ENCODE measurements at places on chromosomes 13 and 19. TPM values are rescaled to one million over a fixed set of nuclear protein-coding genes. Genes with fewer than 3 reads are reported as not detected.

DNA sequence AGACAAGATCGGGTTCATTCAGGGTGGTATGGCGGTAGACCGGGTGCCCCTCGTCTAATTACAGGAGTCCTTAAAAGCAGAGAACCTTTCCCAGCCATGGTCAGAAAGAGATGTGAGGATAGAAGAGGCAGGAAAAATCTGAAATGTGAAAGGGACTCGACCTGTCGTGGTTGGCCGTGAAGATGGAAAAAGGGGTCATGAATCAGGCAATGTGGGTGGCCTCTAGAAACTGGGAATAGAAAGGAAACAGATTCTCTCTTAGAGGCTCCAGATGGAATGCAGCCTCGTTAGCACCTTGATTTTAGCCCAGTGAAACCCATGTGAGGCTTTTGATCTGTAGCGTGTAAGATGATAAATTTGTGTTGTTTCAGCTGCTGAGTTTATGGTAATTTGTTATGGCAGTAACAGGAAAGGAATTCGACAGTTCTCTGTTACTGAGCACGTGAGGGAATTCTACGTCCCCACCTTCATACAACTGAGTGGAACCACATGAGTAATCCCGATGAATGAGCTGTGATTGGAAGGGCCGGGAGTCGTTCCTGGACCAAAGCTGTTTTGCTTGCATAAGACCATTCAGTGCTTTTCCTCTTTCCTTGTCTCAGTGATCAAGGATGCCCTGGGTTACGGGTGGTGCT, 11.0 kb upstream of the CA11 start:
- no peaks in the 10 kb centered on the region for H3K27me3 ChIP-seq
- peaks cover 15% of the 10 kb centered on the region for H3K4me1 ChIP-seq
- peak overlapping the region; percentile 42 for H3K27ac ChIP-seq

DNA sequence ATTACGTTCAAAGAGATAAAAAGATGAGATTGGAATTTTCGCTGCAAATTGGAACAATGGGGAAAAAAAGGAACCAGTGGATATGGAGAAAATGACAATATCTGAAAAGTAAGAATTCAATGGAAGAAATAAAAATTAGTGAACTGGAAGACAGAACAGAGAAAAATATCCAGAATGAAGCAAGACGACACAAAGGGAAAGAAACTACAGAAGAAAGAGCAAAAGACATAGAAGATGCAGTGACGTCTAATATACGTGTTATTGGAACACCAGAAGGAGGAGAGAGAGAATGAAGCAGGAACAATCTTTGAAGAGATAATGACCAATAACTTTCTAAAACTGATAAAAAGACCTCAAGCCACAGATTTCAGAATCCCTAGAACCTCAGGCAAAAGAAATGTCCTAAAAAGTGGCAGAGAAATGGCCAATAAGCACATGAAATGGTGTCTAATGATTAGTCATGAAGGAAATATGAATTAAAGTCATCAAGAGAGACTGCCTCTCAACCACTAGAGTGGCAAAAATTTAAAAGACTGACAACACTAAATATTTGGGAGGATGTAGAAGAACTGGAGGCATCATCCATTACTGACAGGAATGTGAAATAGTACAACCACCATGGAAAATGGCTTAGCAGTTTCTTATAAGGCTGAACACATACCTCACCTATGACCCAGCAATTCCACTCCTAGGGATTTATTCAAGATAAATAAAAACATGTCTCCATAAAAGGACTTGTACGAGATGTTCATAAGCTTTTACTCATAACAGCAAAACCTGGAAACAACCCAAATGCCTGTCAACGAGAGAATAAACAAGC, 56.5 kb downstream of the GADD45B start:
- H3K27me3 ChIP-seq, result no peaks in the 10 kb centered on the region
- H3K36me3 ChIP-seq, result no peaks in the 10 kb centered on the region
- H3K27ac ChIP-seq, result peak overlapping the region; percentile 63
- peaks cover 22% of the 10 kb centered on the region for H3K4me1 ChIP-seq
- DNase-seq, result peak; percentile 92

The TLE6 gene
- total RNA-seq, result under 0.01 TPM

- no peaks in the 10 kb centered on the region for H3K36me3 ChIP-seq
- no peaks in the 10 kb centered on the region for H3K4me1 ChIP-seq
- peak; percentile 6 for DNase-seq
- H3K4me3 ChIP-seq, result no peak overlapping the region
Measured at GRCh38 chr13:27751953-27752532, 40.2 kb upstream of the GSX1 start.

The GFY gene
- not detected for total RNA-seq

GRCh38 chr13:75418186-75418843, 63.7 kb downstream of the TBC1D4 start:
- H3K27me3 ChIP-seq, result no peaks in the 10 kb centered on the region
- no peak for DNase-seq
- H3K36me3 ChIP-seq, result no peaks in the 10 kb centered on the region

DNA sequence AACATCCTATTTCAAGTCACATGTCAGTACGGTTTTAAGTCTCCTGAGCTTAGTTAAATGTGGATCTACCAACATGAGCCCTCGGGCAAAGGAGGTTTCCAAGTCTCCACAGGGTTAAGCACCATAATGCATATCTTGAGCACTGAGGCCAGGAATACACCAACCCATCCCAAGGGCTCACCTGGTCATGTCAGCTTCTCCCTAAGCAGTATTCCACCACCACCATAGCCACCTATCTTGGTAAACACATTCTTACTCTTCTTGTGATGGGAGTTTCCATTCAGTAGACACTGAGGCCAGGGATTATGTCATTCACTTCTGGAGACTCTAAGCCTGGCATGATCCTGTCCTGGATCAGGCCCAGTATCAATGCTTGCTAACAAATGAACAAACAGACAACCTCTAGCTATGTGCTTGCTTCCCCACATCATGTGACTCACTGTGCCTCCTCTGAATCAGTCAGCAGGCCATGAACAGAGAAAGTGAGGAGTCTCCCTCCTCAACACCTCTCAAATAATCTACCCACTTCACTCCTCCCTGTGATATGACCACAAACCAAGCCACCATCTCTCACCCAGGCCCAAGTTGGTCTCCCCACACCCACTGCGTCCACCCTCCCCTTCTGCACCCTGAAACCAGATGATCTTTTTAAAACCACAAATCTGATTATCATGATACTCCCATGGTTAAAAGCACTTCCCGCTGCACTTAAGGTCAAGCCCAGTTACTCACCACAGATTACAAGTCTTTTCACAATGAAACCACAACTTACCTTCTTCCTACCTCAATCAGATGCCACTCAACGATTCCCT, 5.8 kb downstream of the PEG3 start:
- no peaks in the 10 kb centered on the region for H3K36me3 ChIP-seq
- no peak overlapping the region for H3K27ac ChIP-seq
- DNase-seq, result no peak
- no peak overlapping the region for H3K4me3 ChIP-seq
- no peaks in the 10 kb centered on the region for H3K4me1 ChIP-seq

DNA sequence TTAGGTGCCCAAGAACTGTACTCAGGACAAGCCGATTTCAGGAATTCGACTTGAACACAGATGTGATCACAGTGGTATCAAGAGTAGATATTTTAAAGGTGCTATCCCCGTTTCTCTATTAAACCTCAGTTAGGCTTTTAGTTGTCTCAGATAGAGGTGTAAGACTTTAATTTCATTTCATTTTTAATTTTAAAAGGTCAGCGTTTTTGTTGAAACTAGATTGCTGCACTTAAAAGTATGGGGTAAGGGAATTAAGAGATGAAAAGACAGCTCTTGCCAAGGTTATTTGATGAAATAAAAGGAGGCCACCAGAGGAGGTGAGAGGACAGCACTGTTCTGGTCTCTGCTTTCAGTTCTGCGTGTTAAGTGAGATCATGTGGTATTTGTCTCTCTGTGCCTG, 48.6 kb downstream of the SPATA13 start:
- DNase-seq, result no peak
- H3K27me3 ChIP-seq, result peaks cover 7% of the 10 kb centered on the region
- no peaks in the 10 kb centered on the region for H3K36me3 ChIP-seq
- H3K4me1 ChIP-seq, result peaks cover 9% of the 10 kb centered on the region
- H3K27ac ChIP-seq, result no peak overlapping the region

DNA sequence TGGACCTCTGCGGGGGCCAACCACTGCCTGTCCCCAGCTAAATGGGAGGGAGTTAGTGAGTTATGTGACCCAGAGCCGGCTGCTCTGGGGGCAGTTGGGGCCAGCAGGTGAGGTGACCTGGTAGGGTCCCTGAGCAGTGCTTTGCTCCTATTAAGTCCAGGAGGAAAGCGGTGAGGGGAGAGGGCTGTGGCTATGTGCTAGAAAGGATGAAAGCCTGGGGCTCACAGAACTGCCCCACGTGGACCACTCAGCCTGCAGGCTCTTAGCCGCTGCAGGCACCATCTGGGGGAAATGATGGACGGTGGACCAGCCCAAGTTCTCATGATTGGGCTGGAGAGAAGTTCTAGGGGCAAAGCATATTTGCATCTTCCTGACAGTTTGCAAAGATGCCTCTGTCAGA, 67.6 kb upstream of the ZNF536 start:
- H3K27ac ChIP-seq, result no peak overlapping the region
- no peak for DNase-seq
- no peaks in the 10 kb centered on the region for H3K27me3 ChIP-seq
- H3K4me1 ChIP-seq, result no peaks in the 10 kb centered on the region

The ATP1A3 gene
- under 0.01 TPM for total RNA-seq

The PPM1N gene
- total RNA-seq, result 0.36 TPM

The PSG7 gene
- not detected for total RNA-seq

Data from osteoblast (primary cell).